ENCODE measurements at places on chromosomes 6 and 20.

DNA sequence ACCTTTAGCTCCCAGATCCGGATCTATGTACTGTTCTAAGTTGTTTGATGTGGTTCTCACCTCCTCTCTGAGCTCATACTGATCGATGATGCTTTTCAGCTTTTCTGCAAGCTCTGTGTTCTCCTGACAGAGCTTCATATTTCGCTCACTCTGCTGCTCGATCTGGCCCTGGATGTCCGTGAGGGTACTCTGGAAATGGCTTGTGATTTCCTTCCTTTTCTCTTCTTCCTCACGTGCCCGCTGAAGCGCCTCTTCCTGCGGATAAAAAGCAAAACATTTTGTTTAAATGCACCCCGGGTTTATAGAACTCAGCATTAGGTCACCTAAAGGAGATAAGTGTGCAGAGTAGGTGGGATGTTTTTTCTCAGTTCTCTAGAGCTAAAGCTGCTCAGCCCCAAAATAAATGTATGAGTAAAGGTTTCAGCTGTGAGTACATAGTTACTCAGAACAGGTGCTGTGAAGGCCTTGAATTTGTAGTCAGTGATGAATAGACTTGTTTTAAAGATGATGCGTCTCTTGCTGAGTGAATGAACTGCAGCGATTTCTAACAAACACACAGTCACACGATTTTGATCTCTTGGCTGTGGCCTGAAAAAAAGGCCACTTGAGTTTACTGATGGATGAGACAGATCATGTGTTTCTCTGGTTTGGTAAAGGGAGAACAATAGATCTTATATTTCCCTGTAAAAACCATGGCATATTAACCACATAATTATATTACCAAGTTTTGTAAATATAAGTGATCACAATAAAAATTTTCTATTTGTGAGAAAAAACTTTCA lies 29.1 kb downstream of the TXLNB start:
- peak; percentile 26 for DNase-seq

DNA sequence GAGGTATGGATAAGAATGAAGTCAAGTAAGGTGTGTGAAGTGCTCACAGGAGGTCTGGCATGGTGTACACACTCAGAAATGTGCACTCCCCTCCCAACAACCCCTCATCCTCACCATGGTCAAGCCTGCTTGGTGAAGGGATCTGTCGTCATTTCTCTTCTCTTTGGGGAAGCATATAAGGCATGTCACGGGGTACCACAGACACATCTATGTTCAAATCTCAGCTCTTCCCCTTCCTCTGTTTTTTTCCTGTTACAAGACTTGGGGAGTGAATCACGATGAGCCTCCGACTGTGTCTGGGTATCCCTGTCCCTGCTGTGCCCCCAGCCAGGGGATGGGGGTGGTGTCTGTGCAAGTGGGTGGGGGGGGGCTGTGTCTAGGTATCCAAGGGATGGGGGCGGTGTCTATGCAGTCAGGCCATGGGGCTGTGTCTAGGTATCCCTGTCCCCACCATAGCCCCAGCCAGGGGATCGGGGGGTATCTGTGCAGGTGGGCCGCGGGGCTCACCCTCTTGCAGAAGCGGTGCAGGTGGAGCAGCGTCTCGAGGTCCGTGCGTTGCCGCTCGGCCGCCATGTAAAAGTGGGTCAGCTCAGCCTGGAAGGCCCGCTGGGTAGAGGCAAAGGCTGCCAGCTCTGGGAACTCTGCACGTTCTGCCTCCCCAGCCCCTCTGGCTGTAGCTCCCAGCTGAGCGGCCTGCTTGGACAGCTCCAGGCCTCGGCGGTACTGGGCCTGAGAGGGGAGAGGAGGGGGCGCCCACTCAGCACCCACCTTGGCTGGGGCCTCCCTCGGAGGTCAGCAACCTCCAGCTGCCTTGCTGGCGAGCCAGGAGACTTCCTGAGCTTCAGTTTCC lies 43.6 kb downstream of the KIAA1755 start:
- DNase-seq: no peak

DNA sequence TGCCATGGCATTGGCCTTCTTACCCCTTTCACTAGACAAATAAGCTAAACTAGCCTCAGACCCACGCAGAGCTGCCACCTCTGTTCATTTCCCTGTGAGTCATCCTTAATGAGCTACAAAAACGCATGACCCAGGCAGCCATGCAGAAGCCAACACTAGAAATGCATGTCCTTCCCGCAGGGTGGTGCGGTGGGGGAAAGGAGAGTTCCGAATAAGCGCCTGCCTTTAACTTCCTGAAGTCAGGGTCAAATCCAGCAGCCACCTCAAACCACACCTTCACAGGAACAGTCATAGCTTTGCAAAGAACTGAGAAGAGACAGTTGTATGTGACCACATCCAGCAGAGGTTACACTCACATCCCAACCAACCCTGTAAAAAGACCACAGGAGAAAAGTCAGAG lies 40.4 kb downstream of the IRF4 start:
- DNase-seq: peak; percentile 51

DNA sequence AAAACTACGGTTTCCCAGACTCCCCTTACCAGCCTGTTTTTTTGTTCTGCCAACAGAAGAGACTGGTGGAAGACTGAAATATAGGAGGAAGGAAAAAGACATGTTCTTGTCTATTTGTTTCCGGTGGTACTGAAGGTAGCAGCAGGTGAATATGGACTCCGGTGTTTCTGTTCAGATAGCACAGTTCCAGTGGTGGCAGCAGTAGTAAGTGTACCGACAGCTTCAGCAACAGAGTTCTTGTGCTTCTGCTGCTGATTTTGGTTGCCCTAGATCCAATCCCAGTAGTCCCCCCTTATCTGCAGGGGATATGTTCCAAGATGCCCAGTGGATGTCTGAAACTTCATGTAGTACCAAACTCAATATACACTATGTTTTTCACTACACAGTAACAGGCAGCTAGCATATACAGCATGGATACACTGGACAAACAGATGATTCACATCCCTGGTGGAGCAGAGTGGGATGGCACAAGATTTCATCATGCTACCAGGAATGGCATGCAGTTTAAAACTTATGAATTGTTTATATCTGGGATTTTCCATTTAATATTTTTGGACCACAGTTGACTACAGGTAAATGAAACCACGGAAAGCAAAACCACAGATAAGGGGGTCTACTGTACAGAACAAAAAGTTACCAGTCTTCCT lies 301.8 kb downstream of the BTBD9 start:
- no peak for DNase-seq

DNA sequence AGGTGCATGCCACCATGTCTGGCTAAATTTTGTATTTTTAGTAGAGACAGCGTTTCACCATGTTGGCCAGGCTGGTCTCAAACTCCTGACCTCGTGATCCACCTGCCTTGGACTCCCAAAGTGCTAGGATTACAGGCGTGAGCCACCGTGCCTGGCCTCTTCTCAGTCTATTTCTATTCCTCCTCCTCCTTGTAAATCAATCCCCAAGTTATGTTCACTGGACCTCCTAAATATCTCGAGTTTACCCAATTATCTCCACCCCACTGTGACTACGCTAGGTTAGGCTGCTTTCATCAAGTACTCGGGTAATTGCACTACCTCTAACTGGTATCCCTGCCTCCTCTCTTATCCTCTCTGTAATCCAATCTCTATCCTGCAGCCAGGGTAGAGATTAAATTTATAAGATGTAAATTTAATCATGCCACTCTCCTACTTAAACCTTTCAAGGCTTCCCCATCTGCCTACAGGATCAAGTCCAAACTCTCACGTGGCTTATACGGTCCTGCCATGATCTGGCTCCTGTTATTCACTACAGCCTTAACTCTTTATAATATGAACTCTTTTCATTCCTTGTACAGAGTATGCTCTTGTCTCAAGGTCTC lies 837 bp upstream of the MAD2L1BP start:
- DNase-seq: no peak

DNA sequence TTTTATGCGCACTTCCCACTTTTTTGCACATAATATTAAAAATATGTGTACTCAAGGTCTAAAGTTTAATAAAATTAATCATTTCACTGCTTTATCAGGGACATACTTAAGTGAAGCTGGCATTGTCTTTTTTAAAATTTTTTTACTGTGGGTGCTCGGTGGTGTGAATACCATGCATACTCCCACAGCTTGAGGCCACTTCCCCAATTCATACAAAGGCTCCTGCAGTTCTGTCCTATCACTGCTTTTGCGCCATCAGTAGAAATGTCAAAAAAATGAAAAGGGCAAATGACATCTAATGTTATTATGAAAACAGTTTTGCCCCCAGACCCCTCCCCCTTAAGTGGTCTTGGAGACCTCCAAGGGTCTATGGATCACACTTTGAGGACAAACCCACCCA lies 464.1 kb upstream of the ARID1B start:
- no peak for DNase-seq

GRCh38 chr6:98579941-98580340 lies 254.4 kb upstream of the POU3F2 start:
- no peak for DNase-seq

DNA sequence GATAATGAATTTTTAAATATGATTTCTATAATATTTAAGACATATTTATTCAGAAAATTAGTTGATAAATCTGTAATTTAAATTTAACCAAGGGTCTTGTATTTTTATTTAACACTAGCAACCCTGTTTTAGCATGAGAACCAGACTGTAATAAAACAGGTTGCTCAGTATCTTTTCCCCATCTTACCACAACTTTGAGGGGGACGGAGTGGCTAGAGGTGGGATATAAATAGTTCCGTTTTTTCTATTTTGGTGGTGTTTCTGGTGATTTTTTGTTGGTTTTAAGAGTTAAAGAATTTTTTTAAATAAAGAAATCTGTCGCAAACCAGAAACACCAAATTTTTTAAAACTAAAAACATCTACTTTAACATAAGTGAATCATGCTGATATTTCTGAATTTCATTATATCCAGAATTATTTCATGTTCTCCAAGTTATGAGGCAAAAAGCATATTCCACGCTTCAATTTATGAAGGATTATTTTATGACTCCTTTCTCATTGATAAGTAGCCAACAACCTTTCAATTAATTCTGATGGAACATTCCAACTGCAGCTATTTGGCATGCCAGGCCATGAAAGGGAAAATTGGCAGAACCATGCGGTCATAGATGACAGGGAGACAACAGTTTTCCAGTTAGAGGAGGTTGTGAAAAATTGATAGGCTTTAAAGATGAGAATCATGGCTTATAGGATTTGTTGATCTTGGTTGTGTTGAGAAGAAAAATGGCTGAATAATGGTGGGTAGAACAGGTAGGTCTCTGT lies 151.9 kb upstream of the CARMIL1 start:
- DNase-seq: no peak

- no peak for DNase-seq
These were observed 13.6 kb upstream of the RIPOR3 start for GRCh38 chr20:50704971-50705370.

- DNase-seq: no peak
These were observed 13.9 kb upstream of the RANBP9 start for GRCh38 chr6:13725570-13725969.

- no peak for DNase-seq
These were observed 816 bp downstream of the NPEPL1 start for GRCh38 chr20:58693226-58694006.

GRCh38 chr6:157171801-157172200 lies 151.5 kb downstream of the TMEM242 start:
- DNase-seq: no peak

- no peak for DNase-seq
These were observed 35.9 kb downstream of the HM13 start for GRCh38 chr20:31550099-31550498.
